ENCODE measurements at places on chromosomes 1 and 21.
A peak's percentile ranks its signal among the peaks of the same experiment; 100 is the strongest.

DNA sequence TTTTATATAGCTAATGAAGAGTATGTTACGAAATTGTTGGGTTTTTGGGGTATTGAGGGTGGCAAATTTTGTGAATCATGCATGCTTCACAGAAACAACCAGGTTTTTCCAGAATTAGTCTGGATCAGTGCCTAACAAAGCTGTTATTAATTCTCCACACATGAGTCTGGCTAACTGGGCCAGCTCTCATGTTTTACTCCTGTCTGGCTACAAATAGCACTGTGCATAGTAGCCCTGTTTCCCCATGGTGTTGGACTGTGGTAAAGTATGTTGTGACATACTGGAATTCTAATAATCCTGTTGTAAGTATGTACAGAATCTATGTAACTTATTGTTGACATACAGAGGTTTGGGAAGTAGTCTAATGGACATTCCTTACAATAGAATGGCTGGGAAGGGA, 35.8 kb downstream of the S100B start:
- DNase-seq, result no peak

GRCh38 chr1:184191181-184191621, 139.7 kb downstream of the TSEN15 start:
- peak; percentile 69 for DNase-seq

GRCh38 chr1:161910604-161911003, 113.1 kb downstream of the OLFML2B start:
- DNase-seq, result no peak

DNA sequence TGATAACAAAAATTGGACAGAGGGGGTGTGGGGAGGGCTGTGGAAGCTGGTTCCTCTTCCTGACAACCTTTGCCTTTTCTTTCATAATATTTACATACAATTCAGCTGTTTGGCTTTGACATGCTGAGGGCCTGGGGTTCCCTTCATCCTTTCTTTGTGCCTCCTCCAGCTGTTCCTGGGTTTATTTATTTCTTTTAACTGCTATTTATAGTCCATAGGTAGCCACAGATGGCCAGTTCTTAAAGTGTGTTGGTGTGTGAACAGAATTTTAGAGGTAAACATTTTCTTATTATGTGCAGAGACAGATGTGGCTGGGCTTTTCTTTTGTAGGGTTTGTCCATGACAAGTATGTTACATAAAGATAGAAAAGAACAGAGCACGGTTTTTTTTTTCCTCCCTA, 34.1 kb upstream of the CNIH3 start:
- no peak for DNase-seq

GRCh38 chr1:36792292-36792691, 242.0 kb downstream of the GRIK3 start:
- DNase-seq, result no peak

- DNase-seq, result no peak
Measured at GRCh38 chr1:22526677-22527076, 36.6 kb upstream of the EPHA8 start.

GRCh38 chr1:10694633-10695627, 101.5 kb downstream of the CASZ1 start:
- DNase-seq, result peak; percentile 67

DNA sequence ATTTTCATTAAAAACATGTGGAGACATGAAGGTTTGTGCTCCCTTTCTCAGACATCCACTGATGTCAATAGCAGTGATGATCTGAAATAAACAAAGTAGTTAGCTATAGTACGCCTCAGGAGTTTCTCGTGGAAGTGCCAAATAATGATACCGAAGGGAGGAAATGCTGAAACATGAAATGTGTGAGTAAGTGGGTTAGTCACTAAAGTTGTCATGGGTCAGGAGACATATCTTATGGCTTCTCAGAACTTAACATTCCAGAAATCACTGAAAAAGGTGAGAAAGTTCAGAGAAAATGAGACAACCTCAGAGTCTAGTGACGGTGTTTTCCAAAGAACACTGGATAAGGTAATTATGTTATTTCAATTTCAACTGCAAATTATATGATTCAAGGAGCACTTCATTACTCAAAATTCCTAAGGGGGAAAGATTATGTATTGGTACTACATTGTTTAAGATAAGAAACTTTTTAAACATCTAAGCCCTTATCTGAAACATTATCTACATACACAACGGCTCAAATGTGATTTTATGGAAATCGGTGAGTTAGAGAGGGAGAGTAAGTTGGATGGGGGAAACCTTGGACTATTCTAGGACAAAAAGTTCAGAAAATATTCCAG, 20.6 kb downstream of the NIBAN1 start:
- DNase-seq, result no peak

- no peak for DNase-seq
Measured at GRCh38 chr1:94236630-94237290, 624 bp downstream of the ARHGAP29 start.

DNA sequence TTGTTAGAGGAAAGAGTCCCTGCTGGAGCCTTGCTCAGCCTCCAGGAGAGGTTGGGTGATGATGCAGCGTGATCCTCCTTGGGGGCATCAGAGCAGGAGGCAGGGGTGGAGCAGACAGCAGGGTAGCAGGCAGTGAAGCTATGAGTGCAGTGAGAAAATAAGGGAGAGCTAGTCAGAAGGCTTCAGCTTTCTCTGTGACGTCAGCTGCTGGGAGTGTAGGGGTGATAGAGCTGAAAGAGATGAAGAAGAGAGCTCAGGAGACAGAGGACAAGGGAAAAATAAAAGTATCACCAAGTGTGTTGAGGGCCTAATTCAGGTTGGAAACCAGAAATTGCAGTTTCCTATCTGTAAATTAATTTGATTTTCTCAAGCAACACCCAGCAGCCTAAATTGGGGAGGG, 2.2 kb upstream of the ADAM30 start:
- no peak for DNase-seq

GRCh38 chr1:85553416-85554335, 26.9 kb upstream of the CCN1 start:
- DNase-seq, result no peak

DNA sequence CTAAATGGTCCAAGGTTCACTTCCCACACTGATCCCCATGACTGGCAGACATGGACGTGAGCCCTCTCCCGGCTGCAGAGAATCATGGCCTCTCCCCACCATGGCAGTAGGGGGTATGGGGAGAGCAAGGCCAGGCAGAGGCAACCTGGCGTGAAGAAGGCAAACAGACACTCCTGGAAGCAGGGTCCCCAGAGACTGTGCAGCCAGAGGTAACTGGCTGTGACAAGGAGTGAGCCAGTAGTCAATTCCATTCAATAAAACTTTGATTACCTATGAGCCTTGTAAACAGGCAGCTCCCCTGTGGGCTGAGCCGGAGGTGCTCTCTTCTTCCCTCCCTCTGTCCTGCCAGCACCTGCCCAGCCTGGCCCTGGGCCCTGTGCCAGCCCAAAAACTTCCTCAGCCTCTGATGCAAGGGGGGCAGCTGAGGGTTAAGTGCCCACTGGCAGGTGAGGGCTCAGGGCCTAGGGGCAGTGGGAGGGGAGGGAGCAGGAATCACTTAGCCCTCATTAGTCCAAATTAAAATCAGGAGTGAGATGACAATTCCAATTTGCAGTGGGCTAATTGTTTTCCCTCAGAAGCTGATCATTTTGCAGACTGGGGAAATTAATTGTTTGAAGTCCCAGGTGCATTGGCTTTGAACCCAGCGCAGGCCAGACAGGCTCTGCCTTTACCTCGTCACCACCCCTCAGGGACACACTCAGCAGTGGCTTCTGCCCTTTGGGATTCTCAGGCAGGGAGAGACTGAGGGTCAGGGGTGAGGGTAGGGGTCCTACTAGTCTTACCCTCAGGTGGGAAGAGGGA, 35.6 kb downstream of the LRRN2 start:
- no peak for DNase-seq

- DNase-seq, result no peak
Measured at GRCh38 chr1:71135571-71135970, 54.7 kb upstream of the ZRANB2 start.

DNA sequence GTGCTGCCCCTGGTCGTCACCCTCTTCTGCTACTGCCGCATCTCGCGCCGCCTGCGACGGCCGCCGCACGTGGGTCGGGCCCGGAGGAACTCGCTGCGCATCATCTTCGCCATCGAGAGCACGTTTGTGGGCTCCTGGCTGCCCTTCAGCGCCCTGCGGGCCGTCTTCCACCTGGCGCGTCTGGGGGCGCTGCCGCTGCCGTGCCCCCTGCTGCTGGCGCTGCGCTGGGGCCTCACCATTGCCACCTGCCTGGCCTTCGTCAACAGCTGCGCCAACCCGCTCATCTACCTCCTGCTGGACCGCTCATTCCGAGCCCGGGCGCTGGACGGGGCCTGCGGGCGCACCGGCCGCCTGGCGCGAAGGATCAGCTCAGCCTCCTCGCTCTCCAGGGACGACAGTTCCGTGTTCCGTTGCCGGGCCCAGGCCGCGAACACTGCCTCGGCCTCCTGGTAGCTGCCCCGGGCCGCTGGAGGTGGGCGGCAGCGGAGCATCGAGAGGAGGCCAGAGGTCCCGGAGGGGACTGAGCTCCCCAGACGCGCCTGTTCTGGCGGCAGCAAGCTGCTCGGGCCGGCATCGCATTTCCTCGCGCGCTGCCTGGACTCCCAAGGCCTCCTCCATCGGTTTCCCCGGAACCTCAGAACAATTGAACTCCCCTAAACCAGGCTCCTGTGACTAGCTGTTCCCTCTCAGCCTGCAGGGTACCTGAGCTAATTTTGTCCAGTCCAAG, 1.1 kb downstream of the GPR25 start:
- DNase-seq, result no peak

- no peak for DNase-seq
Measured at GRCh38 chr1:56286506-56286905, 292.9 kb downstream of the PLPP3 start.

DNA sequence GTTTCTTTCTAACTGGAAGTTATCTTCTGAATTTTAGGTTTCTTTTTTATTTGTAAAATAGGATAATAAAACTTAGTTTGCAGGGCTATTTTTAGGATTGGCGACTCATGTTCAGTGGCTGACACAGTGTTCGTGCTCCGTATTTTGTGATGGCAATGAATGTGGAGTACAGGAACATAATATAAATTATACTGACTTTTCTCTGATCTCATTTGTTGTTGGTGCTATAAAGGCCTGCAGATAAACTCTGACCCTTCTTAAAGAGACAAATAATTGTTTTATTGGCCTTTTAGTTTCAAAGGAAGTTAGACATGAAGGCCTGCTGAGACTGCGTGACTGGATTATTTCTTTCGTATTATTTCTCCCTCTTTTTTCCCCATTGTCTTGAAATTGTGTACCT, 339.6 kb downstream of the PDE4B start:
- DNase-seq, result no peak

DNA sequence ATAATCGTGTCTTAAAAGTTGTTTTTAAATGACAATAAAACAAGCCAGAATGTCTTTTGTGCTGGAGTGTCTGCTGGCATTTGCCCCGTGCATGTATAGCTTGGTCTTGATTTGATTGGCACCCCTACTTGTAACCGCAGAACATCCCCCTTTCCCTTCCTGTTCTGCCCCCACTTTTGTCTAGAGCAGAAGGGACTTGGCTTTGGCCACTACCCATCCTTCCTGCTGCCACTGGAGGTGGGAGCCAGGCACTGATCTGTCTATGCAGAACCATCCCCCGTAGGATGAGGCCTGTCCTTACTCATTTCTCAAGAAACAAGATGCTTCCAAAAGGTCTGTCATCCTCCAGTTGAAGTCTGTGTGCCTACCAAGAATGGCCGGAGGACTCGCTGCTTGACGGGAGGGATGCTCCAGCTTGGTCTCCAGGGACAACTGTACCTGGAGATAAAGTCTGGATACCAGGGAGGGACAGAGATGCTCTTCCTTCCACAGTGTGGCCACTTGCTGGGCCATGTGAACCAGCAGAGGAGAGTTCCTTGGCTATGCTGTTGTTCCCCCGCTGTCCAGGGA, 1.1 kb upstream of the SLC27A3 start:
- DNase-seq, result no peak

GRCh38 chr21:32878661-32879060, 107.1 kb upstream of the PAXBP1 start:
- DNase-seq, result no peak

DNA sequence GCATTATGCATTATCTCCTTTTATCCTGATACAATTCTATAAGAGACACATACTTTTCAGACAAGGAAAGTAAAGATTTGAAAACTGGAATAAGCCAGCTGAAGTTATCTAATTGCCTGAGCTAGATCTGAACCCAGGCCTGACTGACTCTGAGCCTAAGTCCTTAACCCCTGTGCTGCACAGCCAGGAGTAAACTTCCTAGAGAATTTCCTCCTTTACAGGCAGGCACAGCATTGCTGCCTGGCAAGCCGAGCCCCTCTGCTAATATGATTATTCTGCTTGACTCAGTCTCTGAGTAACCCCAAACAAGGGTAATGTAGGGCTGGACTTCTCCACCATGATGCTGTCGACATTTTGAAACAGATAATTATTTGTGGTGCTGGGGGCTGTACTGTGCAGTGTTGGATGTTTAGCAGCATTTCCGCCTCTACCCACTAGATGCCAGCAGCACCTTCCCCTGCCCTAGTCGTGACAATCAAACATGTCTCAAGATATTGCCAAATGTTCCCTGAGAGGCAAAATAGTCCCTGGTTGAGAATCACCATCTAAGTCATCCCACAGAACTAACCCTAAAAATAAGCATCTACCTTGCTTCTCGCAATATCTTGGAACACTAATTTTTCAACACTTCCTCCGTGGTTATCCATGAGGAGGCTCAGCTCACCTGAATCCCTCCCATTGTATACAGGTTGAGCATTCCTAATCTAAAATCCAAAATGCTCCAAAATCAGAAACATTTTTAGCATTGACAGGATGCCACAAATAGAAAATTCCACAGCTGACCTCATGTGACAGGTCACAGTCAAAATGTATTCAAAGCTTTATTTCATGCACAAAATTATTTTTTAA, 18.5 kb downstream of the CAMK1G start:
- DNase-seq, result no peak

DNA sequence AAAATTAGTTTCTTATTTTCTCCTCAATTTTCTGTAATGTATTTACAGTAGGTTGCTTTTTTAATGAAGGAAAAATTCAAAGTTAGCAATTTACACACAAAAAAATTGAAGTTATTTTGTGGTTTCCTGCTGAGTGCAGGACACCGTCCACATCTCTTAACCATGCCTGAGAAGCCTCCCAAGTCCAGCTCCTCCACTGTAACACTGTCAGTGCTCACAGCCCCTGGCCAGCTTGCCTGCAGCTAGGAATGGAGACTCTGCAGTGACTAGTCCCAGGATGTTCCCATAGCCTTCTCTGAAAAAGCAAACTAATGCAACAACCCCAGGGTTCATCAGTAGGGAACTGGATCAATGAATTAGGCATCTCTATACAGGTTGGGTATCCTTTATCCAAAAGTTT, 3.5 kb downstream of the A3GALT2 start:
- no peak for DNase-seq

DNA sequence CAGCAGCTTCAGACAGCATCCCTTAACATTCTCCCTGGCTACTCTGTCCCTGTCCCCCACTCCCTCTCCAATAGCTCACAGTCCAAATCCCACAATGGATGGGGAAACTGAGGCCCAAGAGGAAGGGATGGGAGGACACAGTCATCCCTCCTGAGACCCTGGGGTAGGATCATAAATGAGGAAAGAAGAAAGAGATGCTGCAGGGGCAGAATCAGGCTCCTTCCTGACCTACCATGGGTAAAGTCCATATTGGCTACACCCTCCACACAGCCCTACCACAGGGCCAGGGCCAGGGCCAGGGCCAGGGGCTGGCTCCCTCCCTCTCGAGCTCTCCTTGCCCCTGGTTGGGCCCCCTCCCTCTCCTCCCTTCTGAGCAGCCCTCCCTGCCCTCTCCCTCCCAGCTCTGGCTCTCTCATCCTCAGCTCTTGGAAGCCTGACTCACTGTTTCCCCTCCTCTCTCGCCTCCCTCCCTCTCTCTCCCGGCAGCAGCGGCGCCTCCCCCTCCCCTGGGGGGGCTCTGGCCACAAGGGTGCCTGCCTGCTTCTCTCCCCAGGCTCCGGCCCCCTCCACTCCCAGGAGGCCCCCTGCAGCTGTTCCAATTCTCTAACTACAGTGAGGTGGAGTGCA, 4.9 kb downstream of the AHDC1 start:
- peak; percentile 30 for DNase-seq

Measured in occipital lobe (tissue), 3 donors.